ENCODE measurements at places on chromosomes 3 and 15. TPM values are rescaled to one million over a fixed set of nuclear protein-coding genes. Genes with fewer than 3 reads are reported as not detected.

The ROPN1B gene
- polyA plus RNA-seq = 0.19 TPM

GRCh38 chr3:67617518-67617917 is 36.9 kb downstream of the SUCLG2 start:
- no peak for DNase-seq

The OR5H6 gene
- not detected for polyA plus RNA-seq

DNA sequence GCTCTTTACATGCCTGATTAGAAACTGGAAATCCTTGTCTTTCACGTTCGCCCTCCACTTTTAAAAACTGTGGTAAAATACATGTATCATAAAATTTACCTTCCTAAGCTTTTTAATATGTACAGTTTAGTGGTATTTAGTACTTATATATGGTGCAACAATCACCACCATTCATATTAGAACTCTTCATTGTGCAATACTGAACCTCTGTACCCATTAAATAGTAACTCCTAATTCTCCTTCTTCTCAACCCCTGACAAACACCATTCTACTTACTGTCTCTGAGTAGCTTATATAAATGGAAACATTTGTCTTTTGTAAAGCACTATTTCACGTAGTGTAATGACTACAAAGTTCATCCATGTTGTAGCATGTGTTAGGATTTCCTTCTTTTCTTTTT is 28.2 kb downstream of the GRM2 start:
- DNase-seq = no peak

- DNase-seq = peak; percentile 68
Observed at GRCh38 chr3:196159952-196160804, 51.0 kb downstream of the ZDHHC19 start.

- no peak for DNase-seq
Observed at GRCh38 chr15:24752354-24752753, 76.8 kb downstream of the NPAP1 start.

GRCh38 chr3:116188231-116188785 is 257.0 kb downstream of the LSAMP start:
- DNase-seq = no peak

DNA sequence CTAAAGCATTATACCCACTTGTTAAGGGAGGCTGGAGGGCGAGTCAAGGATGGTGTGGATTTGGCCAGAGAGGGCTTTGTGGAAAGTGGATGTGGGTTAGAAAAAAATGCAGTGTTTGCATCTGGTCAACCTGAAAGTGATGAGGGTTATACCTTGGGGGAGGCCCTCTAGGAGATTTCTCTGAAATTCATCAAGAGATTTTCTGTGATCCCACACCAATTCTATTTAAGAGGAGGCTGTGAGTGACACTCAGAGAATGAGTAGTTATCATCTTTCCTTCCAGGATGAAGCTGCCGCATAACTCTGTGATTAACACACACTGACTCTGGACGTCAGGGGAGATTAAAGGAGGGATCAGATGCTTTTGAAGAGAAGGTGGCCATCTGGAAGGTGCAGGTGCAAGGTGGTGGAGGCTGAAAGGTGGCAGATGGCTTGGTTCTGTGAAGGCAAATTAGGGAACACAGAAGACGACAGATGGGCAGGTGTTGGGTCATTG is 54.8 kb downstream of the ANAPC13 start:
- DNase-seq = no peak

DNA sequence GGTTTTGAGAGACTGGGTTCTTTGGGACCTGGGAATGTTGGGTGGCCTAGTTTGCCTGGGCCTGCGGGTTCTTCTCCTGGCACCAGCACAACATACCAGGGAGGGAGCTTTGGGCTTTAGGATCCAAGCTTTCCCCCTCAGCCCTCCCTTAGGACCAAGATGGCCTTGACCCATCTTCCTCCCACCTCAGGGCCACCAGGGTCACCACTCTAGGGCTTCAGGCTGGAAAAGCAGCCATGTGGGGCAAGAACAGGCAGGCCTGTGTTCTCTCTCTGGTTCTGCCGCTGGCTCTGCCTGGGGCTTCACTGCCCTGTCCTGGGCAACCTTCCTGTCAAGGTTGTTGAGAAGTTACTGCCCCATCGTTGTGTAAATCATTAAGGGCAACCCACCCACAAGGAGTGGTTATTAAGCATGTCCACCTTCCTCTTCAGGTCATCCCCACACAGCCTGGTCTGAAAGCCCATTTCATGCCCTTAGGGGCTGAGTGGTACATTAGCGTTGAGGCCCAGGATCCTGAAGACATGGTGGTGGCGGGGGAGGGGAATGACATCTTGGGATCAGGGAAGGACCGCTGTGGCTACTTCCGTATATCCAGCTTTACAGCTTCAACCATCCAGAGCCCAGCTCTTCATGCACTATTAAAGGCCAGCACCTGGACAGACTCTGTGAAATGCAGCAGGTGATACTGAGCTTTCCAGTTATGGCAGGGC is 652 bp downstream of the DUOX1 start:
- no peak for DNase-seq

- DNase-seq = no peak
Observed at GRCh38 chr15:99121207-99121606, 16.3 kb downstream of the SYNM start.

GRCh38 chr15:99755692-99756409 is 22.6 kb upstream of the LYSMD4 start:
- peak; percentile 55 for DNase-seq

The BMF gene
- polyA plus RNA-seq = 9.2 TPM

- no peak for DNase-seq
Observed at GRCh38 chr3:125605756-125606155, 10.5 kb upstream of the OSBPL11 start.

DNA sequence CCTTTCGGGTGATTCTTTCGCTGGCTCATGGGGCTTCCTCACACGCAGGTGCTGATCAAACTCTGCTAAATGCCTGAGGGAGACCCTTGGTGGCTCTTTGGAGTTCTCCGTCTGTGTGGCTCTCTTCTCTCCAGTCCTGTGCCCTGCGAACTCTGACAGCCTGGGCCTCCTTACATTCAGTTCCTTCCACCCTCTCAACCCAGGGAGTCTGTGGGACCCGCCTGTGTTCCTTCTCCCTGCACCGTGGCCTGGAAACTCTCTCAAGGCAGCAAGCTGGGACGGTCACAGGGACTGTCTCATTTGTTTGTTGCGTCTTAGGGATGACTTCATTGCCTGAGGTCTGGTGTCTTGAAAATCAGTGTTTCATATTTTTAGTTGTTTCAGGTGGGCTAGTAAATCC is 37.0 kb upstream of the CORO2B start:
- no peak for DNase-seq

- no peak for DNase-seq
Observed at GRCh38 chr3:170911051-170911450, 2.6 kb upstream of the EIF5A2 start.

DNA sequence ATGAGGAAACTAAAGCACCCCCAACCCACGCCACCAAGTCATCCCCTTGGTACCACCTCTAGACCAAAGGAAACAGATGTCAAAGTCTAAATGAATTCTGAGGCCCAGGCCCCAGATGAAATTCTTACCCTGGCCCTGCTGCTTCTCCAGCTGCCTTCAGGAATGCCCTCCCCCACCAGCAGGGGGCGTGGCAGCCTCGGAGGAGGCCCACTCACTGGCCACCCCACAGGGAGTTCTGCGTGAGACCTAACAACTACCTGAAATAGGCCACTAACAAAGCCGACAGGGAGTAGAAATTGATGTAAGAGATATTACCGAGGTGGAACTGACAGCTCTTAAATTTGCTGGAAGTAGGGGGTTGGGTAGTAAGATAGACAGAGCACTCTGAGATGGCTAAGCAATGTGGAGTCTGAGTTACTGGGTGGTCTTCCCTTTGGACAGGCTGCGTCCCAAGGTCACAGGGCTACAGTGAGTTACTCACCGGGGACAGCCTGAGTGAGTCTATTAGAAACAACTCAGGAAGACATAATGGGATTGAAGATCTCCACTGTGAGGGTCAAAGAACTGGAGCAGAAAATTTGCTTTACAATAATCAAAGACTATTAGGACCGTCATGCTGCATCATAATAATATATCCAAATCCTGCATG is 240.7 kb downstream of the SHOX2 start:
- DNase-seq = no peak

DNA sequence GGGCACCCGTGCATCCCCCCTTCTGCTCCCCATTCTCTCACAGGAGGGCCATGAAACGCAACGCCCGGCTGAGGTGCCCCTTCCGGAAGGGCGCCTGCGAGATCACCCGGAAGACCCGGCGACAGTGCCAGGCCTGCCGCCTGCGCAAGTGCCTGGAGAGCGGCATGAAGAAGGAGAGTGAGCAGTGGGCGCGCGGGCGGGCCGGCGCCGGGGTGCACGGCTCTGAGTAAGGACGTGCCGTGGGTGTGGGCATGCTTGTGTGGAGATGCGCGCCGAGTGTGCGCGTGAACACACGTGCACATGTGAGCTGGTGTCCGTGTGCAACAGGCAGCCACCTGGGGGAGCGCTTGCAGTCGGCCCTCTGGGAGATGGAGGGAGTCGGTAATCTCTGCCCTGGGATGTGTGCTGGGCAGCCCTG is 28.1 kb downstream of the NR1I2 start:
- peak; percentile 25 for DNase-seq

GRCh38 chr3:5585085-5585484 is 397.6 kb downstream of the EDEM1 start:
- DNase-seq = no peak

The ZBTB11 gene
- 19.1 TPM for polyA plus RNA-seq

- no peak for DNase-seq
Observed at GRCh38 chr3:170321321-170322034, 36.0 kb upstream of the SKIL start.

The TGM5 gene
- polyA plus RNA-seq = 0.03 TPM

DNA sequence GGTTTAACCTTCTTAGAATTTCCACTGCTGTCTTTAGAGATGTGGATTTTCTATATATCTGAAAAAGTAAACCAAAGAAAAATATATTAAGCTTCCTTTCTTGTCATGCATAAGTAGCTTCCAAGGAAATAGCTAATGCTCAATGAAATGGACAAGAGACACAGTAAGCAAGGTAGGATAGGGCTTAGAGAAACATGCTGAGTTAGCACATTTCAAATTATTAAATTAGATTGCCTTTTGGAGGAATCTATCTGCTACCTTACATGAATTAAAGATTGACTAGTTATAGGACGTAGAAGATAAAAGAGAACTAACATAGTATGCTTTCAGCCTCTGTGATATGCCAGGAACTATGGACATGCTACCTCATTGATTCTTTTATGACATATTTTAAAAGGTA is 824.6 kb downstream of the TUSC7 start:
- DNase-seq = no peak

DNA sequence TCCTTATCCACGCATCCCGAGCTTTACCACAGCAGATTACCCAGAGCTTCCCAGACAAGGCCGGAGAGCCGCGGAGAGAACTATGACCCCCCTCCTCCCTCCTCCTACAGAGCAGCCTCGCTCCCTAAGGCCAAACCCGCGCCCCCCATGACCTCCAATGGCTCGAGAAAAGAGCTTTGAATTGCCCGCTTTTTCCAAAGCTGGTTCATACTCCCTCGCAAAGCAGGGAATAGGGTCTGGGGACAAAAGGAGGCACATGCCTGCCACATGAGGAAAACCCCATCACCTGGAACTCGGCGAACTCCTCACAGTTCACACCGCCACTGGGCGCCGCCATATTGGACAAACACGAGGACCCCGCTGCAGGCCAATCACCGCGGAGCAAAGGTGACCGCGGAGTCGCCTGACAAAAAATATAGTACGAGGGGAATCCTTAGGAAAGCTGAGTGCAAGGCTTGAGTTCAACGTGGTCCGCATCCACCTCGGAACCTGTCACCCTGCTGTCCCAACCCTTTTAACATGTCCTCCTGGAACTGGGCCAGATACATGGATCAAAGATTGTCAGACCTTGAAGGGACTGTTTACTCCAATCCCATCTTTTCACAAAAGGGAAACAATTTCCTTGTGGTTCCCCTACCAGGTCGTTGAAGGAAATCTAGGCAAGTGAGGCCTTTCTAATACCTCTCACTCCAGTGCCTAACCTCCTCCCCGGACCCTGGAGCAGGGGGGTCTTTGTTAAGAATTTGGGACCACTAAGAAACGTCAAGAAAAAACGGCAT is at the start of gene MIX23:
TSS of gene MIX23 (minus strand) at position 344 of the 779 bp plus-strand sequence. CDS start at position 337, 7 bp downstream.
- peak; percentile 83 for DNase-seq

GRCh38 chr3:187586226-187586625 is 84.0 kb downstream of the SST start:
- DNase-seq = no peak

The GOLGA8G gene
- polyA plus RNA-seq = not detected

The GOLGA8S gene
- 0.24 TPM for polyA plus RNA-seq

DNA sequence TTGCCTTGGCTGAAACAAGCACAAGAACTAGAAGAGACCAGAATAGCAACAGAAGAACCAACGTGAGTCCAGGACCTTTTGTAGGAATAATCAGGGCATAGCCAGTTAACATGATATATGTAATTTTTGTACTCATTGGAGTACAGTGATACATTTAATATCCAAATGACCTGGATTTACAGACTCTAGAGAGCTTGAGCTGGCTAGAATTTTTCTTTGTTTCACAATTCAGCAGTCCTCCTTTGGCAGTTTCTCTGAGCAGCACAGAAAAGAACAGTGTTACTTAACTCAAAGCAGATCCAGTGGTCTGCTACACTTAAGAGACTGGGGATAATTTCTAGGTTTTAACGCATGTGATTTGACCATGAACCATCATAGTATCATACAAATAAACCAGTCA is 245.7 kb downstream of the ADAMTSL3 start:
- DNase-seq = no peak

The SERPINI2 gene
- 0.09 TPM for polyA plus RNA-seq

GRCh38 chr15:88986949-88987590 is 73.9 kb upstream of the MFGE8 start:
- DNase-seq = peak; percentile 28

GRCh38 chr3:145219355-145220235 is 941.4 kb downstream of the PLOD2 start:
- no peak for DNase-seq

The CYP19A1 gene
- 8.3 TPM for polyA plus RNA-seq

GRCh38 chr15:84955089-84955848 is 26.4 kb upstream of the PDE8A start:
- DNase-seq = peak; percentile 57

The LRTM1 gene
- polyA plus RNA-seq = 0.25 TPM

The ECE2 gene
- polyA plus RNA-seq = 1.4 TPM

GRCh38 chr15:34726406-34727100 is 28.2 kb downstream of the GJD2 start:
- DNase-seq = no peak

The GPR160 gene
- 169 TPM for polyA plus RNA-seq

GRCh38 chr3:151437906-151438305 is 23.0 kb downstream of the IGSF10 start:
- DNase-seq = no peak

DNA sequence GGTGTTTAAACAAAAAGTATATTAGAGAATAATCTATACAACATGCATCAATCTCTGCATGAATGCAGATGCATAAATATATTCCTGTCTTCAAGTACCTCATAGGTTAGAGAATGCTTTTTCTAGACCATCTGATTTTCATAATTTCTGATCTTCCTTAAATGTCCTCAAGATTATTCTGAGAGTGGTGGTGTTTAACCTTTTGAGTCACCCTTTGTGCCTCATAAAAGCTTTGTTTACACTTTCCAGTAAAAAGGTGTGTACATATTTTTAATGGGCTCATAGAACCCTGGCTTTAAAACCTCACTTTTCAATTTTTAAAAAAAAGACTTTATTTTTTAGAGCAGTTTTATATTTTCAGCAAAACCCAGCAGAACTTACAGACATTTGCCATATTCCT is 41.0 kb upstream of the ABHD10 start:
- DNase-seq = no peak

The SLCO2A1 gene
- polyA plus RNA-seq = 8.2 TPM
